Activated T-cell treated with anti-CD3 and anti-CD28 coated beads for 1 hour (primary cell): ENCODE measurements at places on chromosomes 1 and 21.

DNA sequence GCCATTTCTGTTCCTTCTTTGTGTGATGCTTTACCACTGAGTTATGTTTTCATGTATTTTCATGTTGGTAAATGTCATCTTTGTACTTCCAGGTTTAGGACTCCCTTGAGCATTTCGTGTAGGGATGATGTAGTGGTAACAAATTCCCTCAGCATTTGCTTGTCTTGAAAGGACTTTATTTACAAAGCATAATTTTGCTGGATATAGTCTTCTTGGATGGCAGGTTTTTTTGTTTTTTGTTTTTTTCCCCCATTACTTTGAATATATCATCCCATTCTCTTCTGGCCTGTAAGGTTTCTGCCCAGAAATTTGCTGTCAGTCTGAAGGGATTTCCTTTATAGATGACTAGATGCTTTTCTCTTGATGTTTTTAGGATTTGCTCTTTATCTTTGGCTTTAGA, 133.4 kb downstream of the PCBP3 start:
- no peak for DNase-seq

GRCh38 chr1:111269825-111270406, 20.7 kb upstream of the CHIA start:
- no peak for DNase-seq

GRCh38 chr1:182121787-182122186, 60.3 kb upstream of the ZNF648 start:
- DNase-seq = no peak

GRCh38 chr1:247212627-247213617, 41.1 kb upstream of the ZNF124 start:
- DNase-seq = no peak

- DNase-seq = no peak
Measured at GRCh38 chr21:38741092-38741949, 64.4 kb upstream of the ETS2 start.

GRCh38 chr1:100719490-100719889, at the start of gene VCAM1:
Gene VCAM1, plus strand, starts transcription at chr1:100719742. Its CDS starts 119 bp downstream, at chr1:100719861.
- no peak for DNase-seq

- no peak for DNase-seq
Measured at GRCh38 chr1:6509919-6510291, 18.4 kb upstream of the PLEKHG5 start.

- no peak for DNase-seq
Measured at GRCh38 chr1:151578941-151579340, 32.9 kb upstream of the SNX27 start.

- no peak for DNase-seq
Measured at GRCh38 chr1:12539705-12540579, 78.1 kb downstream of the DHRS3 start.

- no peak for DNase-seq
Measured at GRCh38 chr1:20534659-20535417, 17.5 kb upstream of the FAM43B start.

DNA sequence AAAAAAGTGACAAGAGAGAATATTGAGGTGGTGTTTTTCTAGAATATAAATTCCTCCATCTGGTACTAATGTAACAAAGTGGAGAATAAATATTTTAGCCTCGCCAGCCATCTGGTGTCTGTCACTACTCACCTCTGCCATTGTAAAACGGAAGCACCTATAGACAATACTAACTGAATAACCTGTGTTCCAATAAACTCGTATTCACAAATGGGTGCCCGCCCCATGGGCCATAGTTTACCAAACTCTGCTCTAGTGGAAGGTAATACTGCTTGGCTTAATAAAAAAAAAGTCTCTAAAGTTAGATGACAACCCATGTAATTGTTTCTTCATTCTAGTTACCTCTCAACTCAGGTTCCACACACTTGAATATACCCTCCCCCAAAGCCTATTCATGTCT, 8.1 kb downstream of the MIS18A start:
- DNase-seq = no peak

DNA sequence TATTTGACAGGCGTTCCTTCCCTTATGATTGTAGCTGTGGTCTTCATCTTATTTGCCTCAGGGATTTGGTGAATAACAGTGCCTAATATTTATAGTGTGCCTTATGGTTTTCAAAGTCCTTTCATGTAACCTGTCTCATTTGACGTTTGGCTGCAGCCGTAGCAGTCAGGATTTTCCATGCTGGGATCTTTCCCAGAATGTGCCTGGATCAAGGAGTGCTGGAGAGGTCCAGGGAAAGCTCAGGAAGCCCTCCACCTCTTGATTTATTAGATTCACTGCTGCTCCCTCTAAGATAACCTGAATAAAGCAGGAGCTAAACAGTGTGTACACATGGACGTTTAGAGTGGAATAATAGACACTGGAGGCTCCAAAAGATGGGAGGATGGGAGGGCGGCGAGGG, 5.2 kb downstream of the C1orf21 start:
- DNase-seq = no peak
